ENCODE measurements at places on chromosomes 3 and 15. TPM values are rescaled to one million over a fixed set of nuclear protein-coding genes. Genes with fewer than 3 reads are reported as not detected.

The A4GNT gene
- total RNA-seq, result not detected

The ERICH6 gene
- total RNA-seq, result not detected

The DUOX1 gene
- total RNA-seq, result 0.26 TPM

The PDZRN3 gene
- 121 TPM for total RNA-seq

The MST1R gene
- total RNA-seq, result 0.26 TPM

The FGF12 gene
- total RNA-seq, result 1.3 TPM

The SMCO1 gene
- not detected for total RNA-seq

The GADL1 gene
- not detected for total RNA-seq

The P2RY13 gene
- total RNA-seq, result 1.2 TPM

The NLGN1 gene
- total RNA-seq, result 10.3 TPM

The SEMA6D gene
- total RNA-seq, result 1.5 TPM

The CP gene
- total RNA-seq, result 7.4 TPM

The LRIG1 gene
- total RNA-seq, result 20.9 TPM

All from uterus (tissue), 4 donors.